ENCODE measurements at places on chromosomes 6 and 20.

- no peak for DNase-seq
Measured at GRCh38 chr6:8825726-8826125, 390.4 kb upstream of the SLC35B3 start.

GRCh38 chr6:7933794-7934193 lies 23.2 kb upstream of the TXNDC5 start:
- DNase-seq: no peak

DNA sequence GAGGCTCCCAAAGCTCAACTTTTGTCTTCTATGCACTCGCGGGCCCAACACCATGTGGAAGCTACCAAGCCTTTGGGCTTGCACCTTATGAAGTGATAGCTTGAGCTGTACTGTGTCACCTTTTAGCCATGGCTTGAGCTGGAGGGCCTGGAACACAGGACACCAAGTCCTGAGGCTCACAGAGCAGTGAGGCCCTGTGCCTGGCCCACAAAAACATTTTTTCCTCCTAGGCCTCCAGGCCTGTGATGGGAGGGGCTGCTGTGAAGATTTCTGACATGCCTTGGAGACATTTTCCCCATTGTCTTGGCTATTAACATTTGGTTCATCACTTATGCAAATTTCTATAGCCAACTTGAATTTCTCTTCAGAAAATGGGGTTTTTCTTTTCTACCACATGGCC lies 96.5 kb downstream of the MMUT start:
- DNase-seq: no peak

GRCh38 chr20:3786126-3786484 lies 435 bp downstream of the CENPB start:
- peak; percentile 35 for DNase-seq

DNA sequence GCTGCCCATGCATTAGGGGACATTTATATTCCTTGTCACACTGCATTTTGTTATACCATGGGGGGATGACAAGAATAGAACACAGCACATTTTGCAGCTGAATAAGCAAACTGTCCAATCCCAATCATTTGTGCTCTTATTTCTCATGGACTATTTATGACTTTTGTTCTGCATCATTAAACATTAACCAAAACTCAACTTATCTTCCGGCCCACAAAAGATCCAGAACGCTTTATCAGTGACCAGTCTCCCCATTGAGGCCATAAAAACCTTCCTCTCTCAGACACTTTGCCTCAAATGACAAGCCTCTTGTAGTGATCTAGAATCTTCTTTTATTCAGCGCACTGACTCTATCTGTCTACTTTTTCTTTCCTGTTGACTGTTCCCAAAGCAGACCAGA lies 28.4 kb upstream of the FOXQ1 start:
- DNase-seq: no peak

DNA sequence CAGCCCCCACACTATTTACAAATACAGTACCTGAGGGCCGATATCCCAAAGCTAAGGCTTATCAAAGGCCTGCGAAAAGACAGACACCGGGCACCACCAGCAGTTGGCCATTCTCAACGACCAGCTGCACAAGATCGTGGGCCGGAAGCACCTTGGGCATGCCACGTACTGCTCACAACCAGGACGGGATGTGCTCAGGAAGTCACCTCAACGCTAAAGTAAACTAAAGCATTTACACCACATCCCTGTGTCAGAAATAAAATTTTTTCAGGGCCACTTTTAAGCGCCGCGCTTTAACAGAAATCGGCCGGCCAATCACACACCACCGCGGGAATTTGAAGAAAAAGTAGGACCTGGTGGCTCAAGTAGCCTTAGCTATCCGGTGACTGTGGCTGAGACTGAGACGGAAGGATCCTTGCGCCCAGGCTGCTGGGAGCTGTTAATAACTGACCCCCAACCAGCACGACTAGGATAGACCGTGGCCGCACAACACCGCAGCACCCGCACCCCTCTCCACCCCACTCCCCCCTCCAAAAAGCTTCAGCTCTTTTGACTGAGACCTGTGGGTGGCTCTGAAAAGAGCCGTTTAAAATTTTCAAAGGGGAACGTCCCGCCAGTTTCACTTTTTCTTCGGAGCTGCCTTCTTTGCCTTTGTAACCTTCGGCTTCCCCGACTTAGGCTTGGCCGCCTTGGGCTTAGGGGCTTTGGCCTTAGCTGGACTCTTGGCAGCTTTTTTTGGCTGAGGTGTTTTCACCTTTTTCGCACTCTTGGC lies 131.2 kb upstream of the BTN3A2 start:
- no peak for DNase-seq

GRCh38 chr6:167664678-167665660 lies 161.7 kb upstream of the AFDN start:
- DNase-seq: no peak

DNA sequence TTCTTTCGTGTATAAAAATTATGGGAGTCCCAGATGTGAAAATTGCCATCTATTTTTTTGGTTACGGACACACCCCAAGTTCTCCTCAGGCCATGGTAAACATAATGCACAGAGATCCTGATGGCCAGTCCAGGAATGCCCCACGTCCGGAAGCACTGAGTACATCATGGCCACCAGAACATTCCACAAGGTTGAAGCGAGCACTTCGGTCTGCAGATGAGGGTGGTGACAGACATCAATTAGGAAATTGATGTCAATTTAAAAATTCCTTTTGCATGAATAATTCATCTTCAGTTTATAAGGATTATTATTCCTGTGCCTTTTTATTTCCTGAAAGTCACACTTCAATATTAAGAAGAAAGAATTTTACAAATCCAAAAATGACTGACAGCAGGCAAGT lies 13.2 kb upstream of the EXOC2 start:
- DNase-seq: no peak

DNA sequence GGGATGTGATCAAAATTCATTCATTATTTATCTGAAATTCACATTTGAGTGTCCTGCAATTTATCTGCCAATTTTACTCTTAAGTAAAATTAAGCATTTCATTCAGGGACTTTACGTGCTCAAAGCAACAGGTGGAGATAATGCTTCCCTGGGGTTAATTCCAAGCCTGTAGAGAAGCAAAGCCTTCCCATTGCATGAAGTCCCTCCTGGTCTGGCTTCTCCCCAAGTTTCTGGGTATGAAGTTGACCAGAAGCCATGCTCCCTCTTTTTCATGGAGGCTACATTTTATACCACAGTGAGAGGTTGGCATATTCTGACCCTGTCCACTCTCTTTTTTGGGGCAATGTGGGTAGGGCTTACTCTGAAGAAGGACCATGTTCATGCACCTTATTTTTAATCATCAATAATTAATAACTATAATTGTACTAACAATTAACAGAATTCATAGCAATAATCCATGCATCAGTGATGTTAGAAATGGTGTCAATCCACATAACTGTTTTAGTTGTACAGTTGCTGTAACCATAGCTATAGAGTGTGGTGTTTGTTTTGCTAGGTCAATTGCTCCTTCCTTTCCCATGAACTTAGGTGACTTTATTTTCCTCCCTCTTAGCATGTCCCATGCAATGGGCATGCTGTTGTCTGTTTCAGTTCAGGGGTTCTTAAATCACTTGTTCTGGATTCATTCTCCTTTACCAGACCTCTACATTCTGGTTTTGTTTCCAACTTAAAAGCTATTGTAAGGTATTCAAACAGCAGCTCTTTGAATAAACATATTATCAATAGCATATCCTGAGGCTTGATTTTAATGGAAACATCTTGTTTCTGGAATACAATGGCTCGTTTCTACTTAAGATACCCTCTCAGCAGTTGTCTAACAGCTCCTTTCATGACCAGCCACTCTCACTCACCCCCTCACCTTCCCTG lies 1.5 kb downstream of the LAMA4 start:
- no peak for DNase-seq

- DNase-seq: no peak
Measured at GRCh38 chr6:15420959-15421438, 175.1 kb downstream of the JARID2 start.

DNA sequence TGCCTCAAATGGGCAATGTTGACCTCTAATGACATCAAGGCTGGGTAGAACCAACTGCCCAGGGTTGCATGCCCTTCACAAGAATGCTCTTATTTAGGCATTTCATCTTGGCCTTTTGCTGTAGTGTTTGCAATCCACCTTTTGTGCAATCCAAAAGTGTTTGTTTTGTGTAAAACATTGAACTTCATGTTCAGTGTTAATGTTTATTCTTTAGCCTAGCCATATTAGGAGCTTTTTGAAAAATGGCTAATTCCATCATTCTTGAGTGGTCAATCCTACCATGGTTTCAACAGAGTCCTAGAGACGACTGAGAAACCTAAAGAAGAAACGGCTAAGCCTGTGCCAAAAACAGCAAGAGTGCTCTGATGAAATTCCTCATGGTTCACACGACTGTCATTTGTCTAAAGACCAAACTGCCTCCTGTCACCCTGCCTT lies 279.6 kb upstream of the PRDM1 start:
- DNase-seq: no peak

DNA sequence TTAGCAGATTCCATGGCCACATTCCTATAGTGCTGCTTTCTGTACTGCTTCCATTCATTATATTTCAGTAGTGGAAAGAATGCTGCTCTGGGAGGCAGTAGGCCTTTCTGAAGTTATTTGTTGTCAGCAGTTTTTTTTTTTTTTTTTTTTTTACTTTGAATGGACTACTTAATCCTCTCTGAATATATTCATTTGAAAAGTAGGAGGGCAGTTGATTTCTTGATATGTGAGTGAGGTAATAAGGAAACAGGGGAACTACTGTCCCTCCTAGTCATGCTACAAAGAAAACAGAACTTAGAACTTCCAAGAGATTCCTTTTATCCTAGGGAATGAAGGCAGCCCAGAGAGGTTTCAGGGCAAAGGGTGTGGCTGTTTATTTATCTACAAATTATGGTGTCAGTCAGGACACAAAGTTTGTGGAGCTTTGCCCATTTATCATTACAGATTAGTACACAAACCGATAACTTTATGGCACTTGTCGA lies 155.9 kb downstream of the JARID2 start:
- DNase-seq: no peak

DNA sequence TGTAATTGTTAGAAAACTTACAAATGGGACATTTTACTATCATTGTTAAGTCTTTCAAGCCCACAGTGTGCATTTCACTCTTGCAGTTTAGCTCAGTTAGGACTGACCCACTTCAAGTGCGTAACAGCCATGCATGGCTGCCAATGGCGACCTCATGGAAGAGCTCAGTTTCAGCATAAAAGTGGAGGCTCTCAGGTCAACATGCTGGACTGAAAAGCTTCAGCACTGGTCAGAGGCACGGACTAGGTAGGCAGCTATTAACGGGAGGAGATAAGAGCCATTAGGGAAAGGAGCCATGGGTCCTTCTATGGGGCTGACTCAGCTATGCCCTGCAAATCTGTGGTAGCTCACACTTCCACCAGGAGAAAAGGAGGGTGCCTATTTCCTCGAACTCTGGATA lies 101.8 kb downstream of the TTLL2 start:
- DNase-seq: peak; percentile 60

DNA sequence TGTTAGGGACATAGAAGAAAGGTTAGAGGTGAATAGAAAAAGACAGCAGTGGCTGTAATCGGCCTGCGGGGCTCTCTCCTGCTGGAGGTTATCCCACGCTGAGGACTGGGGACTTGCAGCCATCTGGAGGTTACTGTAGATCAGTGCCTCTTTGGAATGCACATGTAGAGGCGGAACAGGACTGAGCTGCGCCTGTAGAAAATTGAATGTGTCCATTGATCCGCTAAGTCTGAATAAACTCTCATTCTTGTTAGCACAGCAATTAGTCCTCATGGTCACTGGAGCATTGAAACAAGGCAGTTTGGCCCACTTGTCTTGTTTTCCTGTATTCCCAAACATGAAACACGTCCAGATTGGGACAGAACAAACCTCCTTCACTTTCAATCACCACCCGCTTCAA lies 46.3 kb upstream of the F13A1 start:
- peak; percentile 91 for DNase-seq

- DNase-seq: no peak
Measured at GRCh38 chr6:39830444-39830843, 38.3 kb downstream of the DAAM2 start.

DNA sequence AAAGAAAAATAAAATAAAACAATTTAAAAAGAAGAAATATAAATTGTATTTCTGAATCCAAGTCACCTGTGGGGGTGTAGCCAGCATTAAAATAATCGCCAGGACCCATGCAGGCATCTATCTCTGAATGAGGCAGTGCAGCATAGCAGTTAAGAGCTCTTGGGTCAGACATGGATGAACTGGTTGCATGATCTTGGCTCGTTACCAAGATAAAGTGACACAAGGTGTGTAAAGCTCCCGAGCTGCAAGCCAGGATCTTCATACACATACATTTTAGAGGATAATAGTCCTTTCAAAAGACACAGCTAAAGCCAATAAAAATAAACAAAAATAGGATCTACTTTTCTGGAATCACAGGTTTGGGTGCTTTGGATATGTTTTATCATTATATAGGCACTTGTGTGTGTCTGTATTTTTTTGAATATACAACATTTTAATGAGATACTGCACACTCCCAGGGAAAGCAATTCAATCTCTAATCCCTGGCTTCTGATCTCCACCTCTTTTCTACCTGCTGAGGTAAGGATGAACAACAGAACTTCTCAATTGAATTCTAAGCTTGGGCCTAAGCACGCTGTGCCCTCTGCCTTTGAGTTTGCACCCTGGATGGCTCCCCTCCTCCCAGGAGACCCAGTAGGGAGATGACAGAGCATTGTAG lies 8.9 kb downstream of the TRIM10 start:
- DNase-seq: peak; percentile 54

GRCh38 chr6:1729133-1729749 lies 119.5 kb downstream of the FOXC1 start:
- no peak for DNase-seq

DNA sequence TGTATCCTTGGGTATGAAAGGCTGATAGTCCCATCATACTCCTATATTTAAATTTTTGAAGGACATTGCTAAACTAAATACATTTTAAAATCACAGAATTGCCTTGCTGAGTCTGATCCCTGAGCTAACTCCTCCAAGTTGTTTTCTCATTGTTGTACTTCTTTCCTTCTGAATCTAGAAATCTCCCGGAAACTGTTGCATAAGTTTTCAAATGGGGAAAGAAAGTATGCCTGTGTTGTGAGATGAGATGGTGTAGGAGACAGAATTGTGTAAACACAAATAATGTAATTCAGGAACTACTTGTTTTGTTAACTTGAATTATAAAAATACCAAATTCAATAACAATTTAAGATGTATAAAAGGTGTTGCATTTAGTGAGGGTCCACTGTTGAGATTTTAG lies 7.3 kb downstream of the PNRC1 start:
- no peak for DNase-seq

DNA sequence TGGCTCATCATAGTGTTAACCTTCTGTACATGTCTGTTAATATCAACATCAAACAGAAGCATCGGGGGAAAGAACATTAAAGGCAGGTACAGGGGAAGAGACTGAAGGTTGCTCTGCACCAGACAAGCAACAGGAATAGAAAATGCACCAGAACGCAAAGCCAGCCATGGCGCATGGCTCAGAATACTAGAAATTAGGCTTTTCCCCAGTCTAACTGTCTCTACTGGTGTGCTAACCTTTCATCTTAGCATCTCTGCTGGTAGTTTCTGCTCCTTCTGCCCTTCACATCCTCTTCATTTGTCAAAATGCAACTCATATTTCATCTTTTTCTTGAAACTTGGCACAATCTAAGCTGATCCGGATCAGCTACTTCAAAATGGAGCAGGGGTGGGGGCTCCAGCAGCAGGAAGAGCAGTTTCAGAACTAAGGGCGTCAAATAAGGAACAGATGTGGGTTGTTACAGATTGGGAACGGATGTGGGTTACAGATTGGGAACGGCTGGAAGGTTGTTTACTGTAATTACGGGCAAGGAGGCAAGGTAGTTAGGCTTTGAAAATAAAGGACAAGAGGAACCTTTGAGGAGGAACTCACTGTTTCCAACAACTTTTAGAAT lies 13.1 kb upstream of the RNASET2 start:
- DNase-seq: no peak

Data from NCI-H2029 (cell line).